ENCODE measurements at places on chromosomes 6 and 20. TPM values are rescaled to one million over a fixed set of nuclear protein-coding genes. Genes with fewer than 3 reads are reported as not detected.

DNA sequence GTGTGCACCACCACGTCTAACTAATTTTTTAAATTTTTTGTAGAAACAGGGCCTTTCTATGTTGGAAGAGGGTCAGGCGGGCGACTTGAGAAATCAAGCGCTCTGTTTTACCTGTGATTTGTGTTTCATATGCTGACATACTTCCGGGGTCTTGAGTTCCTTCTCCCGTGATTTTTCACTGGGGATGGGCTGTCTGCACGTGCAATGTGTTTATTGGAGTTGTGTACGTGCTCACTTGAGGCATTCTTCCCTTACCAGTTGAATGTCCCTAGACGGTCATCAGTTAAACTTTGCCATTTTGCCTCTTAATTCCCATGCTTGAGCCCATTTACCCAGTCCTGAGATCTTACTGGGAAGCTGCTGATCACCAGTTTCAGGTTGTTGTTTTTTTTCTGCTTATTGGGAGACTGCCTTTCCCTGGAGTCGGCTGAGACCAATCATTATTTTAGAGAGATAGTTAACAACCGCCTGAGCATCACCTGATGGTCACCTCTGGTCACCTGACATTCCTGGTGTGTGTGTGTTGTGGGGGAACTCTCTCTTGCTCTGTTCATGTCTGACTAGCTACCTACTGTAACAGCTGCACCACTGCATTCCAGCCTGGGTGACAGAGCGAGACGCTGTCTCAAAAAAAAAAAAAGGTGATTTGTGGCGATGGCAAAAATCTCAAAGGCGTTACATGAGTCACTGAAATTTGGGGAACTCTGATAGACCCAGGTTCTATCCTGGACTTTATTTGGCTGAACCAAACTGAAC, 34.8 kb upstream of the NCOA3 start:
- no peak for DNase-seq
- no peaks in the 10 kb centered on the region for H3K27me3 ChIP-seq
- H3K4me1 ChIP-seq, result peaks cover 11% of the 10 kb centered on the region

Gene MEP1A
- 1.0 TPM for total RNA-seq

DNA sequence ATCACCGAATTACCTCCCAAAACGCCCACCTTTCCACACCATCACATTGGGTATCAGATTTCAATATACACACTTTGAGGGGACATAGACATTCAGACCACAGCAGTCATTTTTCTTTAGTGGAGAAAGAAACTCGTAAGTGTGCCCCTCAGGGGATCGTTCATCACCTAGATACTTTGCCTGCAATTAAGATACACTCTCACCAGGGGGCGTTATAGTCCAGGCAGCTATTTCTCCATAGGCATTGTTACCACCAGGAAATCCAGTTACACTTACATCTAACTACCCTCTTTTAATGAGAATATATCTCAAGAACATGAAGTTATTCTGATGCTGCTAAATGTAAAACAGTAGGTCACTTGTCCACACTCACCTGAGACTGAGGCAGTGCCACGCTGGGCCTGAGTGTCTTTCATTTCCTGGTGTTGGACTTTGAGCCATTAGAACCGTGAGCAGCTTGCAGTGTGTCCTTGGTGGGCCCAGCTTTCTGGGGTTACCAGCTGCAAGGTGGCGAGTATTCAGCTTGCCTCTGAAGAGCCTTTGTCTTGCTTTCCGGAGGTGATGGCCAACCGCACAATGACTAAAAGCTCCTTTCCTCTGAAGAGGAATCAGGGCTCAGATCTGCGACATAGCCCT, 35.1 kb upstream of the UNC93A start:
- H3K36me3 ChIP-seq, result no peaks in the 10 kb centered on the region
- no peak overlapping the region for H3K4me3 ChIP-seq
- DNase-seq, result no peak
- H3K27ac ChIP-seq, result no peak overlapping the region
- peaks cover under 1% of the 10 kb centered on the region for H3K27me3 ChIP-seq
- no peaks in the 10 kb centered on the region for H3K4me1 ChIP-seq

GRCh38 chr6:12538881-12539357, 177.6 kb upstream of the PHACTR1 start:
- DNase-seq, result peak; percentile 87
- peaks cover 43% of the 10 kb centered on the region for H3K4me1 ChIP-seq
- no peaks in the 10 kb centered on the region for H3K27me3 ChIP-seq
- H3K36me3 ChIP-seq, result no peaks in the 10 kb centered on the region

- H3K4me3 ChIP-seq, result no peak overlapping the region
- H3K27ac ChIP-seq, result no peak overlapping the region
- no peak for DNase-seq
- H3K27me3 ChIP-seq, result no peaks in the 10 kb centered on the region
- H3K36me3 ChIP-seq, result 0 out of 2 replicates have a peak, but pooled peaks cover 5% of the 10 kb centered on the region
- H3K4me1 ChIP-seq, result no peaks in the 10 kb centered on the region
These were observed 86.2 kb downstream of the SMAP1 start for GRCh38 chr6:70753870-70754380.

DNA sequence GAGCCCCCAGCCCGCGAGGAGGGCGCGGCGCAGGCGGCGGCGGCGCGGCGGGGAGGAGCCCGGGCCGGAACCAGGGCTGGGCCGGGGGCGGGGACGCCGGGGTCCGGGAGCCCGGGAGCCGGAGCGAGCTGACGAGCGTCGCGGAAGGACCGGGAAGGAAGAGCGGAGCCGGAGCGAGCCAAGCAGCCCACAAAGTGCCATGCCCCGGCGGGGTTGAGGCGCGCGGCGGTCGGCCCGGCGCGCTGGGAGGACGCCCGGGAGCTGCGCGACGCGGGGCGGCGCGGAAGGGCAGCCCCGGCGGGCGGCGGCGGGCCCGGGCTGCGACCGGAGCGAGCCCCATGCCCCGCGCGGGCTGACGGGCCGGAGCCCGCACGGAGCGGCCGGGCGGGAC, 289 bp downstream of the FOXP4 start:
- peaks cover 23% of the 10 kb centered on the region for H3K4me1 ChIP-seq
- H3K27me3 ChIP-seq, result no peaks in the 10 kb centered on the region

DNA sequence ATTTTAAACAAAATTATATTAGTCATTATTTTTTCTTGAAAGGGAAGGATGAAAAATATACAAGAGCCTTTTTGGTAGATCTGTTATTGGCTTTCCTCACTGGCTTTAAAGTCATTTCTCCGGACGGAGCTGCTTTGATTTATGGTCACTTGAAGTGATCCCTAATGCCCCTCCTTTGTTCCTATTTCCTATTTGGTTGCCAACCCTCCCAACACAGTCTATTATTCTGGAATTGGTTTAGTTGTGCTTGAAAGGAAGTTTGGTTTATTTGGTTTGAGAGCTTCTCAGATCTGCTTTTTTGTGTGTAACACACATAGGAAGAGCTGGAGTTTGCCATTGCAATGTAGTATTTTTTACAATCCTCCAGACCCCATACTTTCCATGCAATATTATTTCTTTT, 347.9 kb downstream of the RFPL4B start:
- no peak overlapping the region for H3K27ac ChIP-seq
- DNase-seq, result no peak
- H3K4me1 ChIP-seq, result peaks cover 19% of the 10 kb centered on the region
- no peaks in the 10 kb centered on the region for H3K36me3 ChIP-seq
- no peaks in the 10 kb centered on the region for H3K27me3 ChIP-seq

GRCh38 chr20:16864069-16864468, 115.9 kb downstream of the OTOR start:
- DNase-seq, result peak; percentile 46
- peak overlapping the region; percentile 15 for H3K4me3 ChIP-seq
- peaks cover 15% of the 10 kb centered on the region for H3K4me1 ChIP-seq
- peak overlapping the region; percentile 47 for H3K27ac ChIP-seq
- no peaks in the 10 kb centered on the region for H3K36me3 ChIP-seq
